GM03348 (cell line): ENCODE measurements at places on chromosomes 7 and 10.

DNA sequence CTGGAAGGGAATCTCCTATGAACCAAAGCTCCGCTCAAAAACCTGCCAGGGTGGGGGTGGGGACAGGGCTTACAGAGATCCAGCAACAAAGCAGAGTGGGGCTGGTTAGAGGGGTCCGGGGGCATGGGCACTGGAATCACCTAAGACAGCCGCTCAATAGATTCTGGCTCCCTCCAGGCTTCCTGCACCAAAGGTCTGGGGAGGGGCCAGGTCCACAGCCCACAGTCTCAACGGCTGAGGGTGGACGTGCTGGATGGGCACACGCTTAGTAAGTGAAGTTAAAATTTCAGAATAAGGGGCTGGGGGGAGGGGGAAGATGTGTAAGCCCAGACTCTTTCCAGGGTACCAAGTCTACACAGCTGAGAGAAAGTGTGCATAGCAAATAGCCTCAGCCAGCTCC lies 31.1 kb downstream of the PYROXD2 start:
- DNase-seq = no peak

GRCh38 chr10:95289003-95289920 lies 1.5 kb downstream of the PDLIM1 start:
- DNase-seq = peak; percentile 70

DNA sequence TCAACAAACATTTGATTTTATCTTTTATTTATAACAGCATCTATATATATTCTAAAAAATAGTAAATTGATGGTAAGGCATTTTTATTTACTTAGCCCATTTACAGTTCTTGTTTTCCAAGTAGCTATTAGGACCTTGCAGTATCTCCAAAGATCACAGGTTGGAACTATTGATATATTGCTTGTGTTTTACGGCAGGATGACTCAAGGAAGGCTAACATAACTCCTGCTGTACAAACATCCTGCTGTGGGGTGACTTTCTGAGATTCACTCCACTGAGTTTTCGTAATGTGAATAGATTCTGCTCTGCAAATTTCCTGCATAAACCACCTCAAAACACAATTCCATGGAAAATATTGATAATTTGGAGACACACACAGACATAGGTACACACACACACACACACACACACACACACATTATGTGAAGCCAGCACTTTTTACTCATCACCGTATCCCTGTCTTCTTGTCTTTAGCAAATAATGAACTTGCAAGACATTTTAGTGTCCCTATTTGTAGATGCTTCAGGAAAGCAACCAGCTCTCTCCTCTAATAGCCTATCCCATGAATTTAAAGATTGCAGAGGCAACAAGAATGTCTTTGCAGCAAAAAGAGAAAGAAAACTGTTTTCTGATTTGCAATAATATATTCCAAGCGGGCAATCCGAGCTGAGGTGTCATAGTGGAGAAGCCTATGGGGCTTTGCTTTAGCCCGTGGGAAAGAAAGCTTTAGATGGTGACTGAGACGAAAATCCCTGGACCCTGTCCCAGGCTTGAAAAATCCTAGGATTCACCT lies 722 bp downstream of the AGR2 start:
- DNase-seq = no peak

DNA sequence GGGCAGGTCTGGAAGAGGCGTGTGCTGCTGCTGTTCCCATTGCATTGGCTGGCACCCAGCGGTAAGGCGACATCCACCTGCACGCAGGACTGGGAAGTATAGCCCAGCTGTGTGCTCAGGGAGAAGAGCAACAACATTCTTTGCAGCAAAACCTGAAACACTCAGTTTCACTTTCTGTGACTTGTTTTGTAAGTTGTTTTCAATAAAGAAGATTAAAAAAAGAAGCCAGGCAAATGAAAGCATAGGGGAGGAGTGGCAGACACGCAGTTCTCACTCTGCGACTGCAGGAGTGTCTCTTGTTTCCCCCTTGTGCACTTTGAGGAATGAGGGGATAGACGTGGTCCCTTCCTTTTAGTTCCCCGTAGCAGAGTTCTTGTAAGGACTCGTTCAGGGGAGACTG lies 5.8 kb downstream of the FBH1 start:
- DNase-seq = no peak

GRCh38 chr7:19982841-19983835 lies 209.7 kb upstream of the TMEM196 start:
- no peak for DNase-seq

- DNase-seq = peak; percentile 53
These were observed 4.7 kb upstream of the ARPC1B start for GRCh38 chr7:99369767-99370391.

DNA sequence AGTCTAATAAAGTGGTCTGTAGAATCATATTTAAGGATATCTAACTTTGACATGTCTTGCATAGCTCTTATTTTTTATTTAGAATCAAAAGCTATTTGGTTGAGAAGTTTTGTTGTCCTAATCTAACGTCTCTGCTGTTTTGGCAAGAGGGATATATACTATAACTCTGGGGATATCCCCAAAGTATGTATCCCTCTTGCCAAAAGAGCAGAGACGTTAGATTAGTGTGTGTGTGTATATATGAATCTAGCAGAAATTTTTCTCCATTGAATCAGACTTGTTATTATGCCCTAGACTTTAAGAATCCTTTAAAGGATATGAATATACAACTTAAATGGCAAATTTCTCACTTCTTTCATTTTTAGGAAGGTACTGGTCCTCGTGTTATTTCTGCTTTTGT lies 9.6 kb downstream of the SMC3 start:
- no peak for DNase-seq

DNA sequence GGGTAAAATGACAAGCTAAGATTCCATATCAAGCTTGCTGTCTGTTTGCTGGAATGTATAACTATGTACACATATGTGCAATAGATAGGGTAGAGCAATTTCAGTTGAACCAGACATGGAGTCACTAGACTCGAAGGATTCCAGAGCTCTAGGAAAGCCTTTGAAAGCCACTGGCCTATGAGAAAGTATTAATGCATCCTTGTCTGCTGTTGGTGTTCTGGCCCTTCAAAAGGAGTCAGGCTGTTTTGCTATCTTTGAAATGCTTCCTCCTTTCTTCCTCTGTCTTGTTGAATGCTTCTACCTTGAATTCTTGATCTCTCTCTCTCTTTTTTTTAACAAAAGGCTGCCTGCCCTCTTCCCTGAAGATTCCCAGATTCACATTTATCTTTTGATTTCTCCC lies 20.8 kb upstream of the HGF start:
- DNase-seq = no peak

GRCh38 chr10:113991091-113991860 lies 52.4 kb upstream of the ADRB1 start:
- DNase-seq = no peak

DNA sequence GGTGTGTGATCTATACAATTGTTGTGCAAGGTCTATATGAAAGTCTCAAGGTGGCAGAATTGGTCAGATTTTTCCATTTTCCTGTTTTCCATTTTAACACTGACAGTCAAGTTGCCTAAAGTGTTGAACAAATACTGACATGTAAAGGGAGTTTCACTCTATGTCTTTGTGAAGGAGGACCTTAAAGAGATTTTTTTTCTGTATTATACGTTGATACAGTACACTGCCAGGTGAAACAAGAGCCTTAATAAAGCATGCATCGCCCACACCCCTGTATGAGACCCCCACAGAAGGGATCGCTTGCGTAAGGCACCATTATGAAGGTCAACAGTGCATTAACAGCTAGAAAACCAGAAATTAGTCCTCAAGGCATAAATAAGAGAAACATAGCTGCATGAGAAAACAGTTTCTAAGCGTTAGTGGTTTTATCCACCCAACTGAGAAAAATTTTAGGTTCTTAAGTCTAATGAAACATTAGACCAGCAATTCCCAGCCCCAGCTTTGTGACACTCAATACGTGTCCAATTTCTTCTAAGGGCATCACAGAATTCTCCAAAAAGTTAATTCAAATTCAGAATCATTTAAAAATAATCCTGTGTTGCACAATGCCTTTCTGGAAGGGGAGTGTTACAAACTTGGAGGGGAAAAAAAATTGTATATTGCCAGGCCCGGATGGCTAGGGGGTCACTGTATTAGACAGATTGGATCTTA lies 6.9 kb downstream of the KLF6 start:
- no peak for DNase-seq

DNA sequence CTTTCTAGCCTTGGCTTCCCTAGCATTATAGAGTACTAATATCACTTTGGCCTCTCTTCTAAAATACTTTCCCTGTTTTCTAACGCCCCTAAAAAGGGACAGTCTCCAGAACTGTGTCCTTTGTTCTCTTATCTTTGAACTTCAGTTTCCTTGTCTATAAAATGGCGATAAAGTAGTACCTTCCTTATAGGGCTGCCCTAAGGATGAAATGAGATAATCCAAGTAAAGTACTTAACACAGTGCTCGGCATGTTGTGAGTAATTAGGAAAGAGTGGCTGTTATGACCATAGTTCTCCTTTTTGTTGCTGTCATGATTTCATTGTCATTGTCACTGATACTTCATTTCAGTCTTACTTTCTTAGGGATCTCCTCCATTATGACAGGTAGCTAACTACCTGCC lies 114.7 kb downstream of the EXOC4 start:
- no peak for DNase-seq

DNA sequence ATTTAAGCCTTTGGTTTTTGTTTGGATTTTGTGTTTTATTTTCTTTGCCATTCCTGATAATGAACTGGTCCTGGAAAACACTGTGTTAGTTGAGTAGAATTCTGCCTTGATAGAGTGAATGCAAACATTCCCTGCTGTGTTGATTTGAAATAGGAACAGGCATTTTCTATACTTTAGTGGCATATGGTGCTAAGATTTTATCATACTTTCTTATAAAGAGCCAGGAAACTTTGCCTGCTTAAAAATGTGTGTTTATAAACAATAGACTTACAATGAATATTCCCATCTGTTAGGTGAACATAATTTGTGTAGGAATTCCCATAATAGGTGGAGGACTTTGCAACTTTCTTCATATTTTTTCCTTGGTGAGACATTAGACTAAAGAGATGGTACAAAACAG lies 333.3 kb downstream of the SDK1 start:
- no peak for DNase-seq

GRCh38 chr7:32586291-32587221 lies 91.3 kb downstream of the AVL9 start:
- DNase-seq = peak; percentile 45

- no peak for DNase-seq
These were observed 2.9 kb upstream of the MIOS start for GRCh38 chr7:7563813-7564212.

DNA sequence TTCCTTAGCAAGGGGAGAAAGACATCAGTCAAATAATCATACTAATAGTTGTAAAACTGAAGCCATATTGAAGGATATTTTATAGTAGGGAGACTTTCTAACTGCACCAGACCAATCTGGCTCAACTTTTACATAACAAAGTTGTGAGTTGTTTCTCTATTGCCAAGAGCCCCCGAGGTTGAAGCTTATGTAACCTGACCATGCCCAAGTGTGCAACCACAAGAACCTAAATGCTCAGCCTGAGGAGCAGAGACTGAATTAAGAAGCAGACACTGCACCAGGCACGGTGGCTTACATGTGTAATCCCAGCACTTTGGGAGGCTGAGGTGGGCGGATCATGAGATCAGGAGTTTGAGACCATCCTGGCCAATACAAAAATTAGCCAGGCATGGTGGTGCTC lies 77.3 kb upstream of the ARMC3 start:
- no peak for DNase-seq

DNA sequence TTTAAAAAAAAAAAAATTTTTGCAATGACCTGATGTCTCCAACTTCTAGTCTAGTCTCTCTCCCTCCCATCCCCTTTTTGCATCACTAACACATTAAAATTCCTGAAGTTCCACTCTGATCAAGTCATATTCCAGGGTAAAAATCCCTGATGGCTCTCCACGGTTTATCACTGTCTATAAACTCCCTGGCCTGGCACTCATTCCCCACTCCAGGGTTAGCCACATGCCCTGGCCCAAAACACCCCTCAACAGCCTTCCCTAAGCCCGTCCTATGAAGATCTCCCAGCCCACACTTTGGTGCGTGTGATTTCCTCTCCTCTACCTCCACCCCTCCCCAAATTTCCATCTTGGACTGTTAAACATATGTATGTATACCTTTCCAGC lies 125.4 kb downstream of the JAZF1 start:
- peak; percentile 43 for DNase-seq

GRCh38 chr7:47734287-47734948 lies 152.5 kb upstream of the TNS3 start:
- DNase-seq = no peak

GRCh38 chr7:4241791-4242190 lies 440.3 kb upstream of the FOXK1 start:
- no peak for DNase-seq

- peak; percentile 75 for DNase-seq
These were observed 50.2 kb downstream of the CXCL12 start for GRCh38 chr10:44334621-44335184.

DNA sequence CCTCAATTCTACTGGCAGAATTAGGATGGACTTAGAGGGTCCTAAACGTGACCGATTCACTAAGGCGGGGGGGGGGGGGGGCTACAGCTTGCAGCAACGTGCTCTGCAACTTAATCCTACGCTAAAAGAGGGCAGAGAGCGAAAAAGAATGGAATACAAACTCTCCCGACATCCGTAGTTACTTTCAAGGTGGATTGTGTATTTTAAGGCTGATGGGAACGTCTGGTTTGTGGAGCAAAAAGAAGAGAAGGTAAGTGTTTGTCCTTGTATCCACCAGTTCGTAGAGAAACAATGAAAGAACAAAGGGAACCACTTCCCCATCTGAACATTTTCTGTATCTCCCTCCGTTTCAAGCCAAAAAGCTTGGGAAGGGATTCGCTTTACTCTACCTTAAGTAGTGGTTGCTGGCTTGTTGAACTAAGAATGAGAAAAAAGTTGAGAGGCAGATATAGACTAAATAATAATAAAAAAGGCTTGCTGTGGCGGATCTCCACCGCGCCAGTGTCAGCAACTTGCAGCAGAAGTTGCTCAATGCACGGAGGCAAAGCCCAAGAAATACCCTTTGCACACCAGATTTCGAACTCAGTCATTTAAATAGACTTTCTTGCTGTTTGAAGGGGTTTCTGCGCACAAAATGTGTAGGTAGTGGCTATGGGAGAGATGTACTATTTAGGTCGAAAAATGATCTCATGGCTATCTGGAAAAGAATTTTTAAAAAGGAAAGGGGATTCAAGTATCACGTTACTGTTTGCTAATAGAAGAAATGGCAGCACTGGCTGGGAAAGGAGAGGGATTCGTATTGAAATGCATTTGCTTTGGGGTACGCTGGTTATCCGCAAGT lies 736 bp downstream of the SKIDA1 start:
- no peak for DNase-seq

- DNase-seq = peak; percentile 85
These were observed 35.6 kb downstream of the PITRM1 start for GRCh38 chr10:3136763-3137611.

DNA sequence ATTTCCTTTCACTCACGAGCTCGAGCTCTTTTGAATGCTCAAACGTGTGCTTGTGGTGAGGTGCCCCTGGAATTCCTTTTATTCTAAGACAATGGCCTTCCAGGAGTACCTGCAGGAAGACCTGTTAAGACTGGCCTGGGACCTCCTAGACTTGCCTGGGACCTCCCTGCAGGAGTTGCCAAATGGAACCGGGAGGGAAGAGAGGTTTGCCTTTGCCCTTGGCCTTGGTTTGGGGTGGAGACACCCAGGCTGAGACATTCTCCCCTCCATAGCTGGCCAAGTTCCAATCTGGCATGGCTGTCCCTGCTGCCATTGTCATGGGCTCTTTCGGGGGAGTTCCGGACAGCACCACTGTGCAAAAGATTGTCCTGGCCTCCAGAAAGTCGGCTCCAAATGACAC lies 39.7 kb downstream of the DNAJB12 start:
- no peak for DNase-seq

- no peak for DNase-seq
These were observed 164.4 kb downstream of the GLRX3 start for GRCh38 chr10:130300608-130301020.
